ENCODE measurements at places on chromosomes 7 and 10. TPM values are rescaled to one million over a fixed set of nuclear protein-coding genes. Genes with fewer than 3 reads are reported as not detected.

The PAPSS2 gene
- 11.0 TPM for total RNA-seq

DNA sequence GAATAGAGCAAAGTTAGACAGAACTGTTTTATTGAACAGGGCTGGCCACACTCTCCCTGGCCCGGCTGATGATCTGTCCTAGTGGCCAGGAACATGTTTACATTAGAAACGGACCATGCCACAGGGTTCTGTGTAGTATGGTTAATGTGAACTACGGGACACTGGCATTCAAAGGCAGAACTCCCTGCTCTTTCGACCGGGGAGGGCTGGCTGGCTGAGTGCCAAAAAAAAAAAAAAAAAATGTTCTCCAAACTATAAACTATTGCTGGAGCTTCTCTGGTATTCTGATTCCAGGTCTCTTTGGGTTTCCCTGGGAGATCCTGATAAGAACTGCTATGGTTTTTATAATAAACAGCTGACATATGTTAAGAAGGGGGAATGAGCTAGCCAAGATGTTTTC, 1262.6 kb upstream of the SORCS1 start:
- no peak for DNase-seq

- no peak for DNase-seq
These were observed 22.3 kb downstream of the BRAF start for GRCh38 chr7:140902303-140902953.

DNA sequence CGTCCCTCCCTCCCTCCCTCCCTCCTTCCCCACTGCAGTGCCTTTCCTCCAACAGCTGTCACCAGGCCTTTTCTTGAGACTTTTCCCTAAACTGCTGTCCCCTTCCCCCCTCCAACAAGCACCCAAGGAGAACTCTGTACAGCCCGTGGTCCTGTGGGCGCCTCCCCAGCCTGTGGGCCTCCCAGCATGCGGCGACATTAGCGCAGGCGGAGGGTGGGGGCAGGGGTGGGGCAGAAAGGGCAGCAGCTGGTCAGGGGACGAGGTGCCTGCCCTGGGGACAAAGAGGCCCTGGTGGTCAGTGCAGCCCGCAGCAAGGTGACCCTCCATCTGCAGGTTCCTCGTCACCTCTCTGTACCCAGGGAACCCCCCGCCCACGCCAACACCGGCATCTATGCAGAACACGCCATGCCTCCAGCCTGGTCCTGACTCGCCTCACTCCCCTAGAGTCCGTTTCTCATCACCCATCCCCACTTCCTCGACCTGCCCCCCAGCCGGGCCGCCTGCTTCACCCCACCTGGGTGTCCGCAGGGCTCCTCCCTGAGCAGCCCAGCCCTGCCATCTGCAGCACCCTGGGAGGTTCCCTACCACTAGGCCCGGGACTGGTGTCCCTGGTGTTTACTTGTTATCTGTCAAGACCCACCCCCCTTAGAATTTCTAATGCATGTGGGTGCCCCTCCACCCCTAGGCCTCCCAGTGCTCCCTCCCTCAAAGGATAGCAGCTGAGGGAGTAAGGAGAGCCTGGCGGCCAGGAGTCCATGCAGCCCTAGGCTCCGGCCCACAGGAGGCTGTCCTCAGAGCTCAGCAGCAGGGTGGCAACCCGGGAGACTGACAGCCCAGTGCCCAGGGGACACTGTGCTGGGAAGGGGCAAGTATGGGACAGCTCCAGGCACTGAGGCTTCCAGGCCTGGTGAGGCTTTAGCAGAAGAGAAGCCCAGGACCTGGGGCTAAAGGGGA, 147.8 kb downstream of the ARHGAP22 start:
- no peak for DNase-seq

All from psoas muscle (tissue), 8 donors.